AG04450 (cell line): ENCODE measurements at places on chromosomes 2 and 18.

- DNase-seq, result no peak
Measured at GRCh38 chr2:231272991-231273390, 74.6 kb downstream of the ARMC9 start.

- no peak for DNase-seq
Measured at GRCh38 chr2:124026503-124026902, 1.4 kb downstream of the CNTNAP5 start.

DNA sequence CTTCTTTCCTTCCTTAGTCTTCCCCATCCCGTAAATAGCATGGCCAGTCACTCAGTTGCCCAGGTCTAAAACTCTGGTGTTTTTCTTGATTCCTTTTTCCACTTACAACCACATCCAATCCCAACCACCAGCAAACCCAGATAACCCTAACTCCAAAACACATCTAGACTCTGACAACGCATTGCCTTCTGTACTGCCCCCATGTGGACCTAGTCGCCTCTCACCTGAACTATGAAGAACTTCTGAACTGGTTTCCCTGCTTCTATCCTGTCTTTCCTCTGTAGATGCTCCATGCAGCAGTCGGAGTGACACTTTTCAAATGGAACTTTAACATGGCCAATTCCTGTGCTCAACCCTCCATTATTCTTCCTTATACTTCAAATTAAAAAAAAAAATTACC is 26.5 kb downstream of the ST6GAL2 start:
- no peak for DNase-seq

DNA sequence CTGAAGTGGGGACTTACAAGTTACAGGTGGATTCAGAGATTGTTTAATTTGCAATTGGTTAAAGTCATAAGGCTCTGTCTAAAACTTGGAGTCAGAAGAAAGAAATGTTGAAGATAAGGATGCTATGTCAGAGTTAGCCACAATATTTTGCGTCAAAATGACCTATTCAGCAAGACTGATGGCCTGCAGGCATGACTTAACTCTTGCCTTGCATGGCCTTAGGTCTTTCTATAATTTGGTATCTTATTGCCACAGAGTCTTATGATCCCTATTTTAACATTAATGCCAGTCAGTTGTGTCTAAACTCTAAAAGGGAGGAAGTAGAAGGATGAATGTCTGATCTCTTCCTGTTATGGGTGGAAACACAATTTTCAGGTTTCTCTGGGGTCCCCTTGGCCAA is 5.2 kb upstream of the COMMD1 start:
- no peak for DNase-seq

- DNase-seq, result no peak
Measured at GRCh38 chr2:173750353-173750801, 214.8 kb downstream of the SP3 start.

- DNase-seq, result no peak
Measured at GRCh38 chr2:240463866-240464481, 28.5 kb downstream of the GPC1 start.

DNA sequence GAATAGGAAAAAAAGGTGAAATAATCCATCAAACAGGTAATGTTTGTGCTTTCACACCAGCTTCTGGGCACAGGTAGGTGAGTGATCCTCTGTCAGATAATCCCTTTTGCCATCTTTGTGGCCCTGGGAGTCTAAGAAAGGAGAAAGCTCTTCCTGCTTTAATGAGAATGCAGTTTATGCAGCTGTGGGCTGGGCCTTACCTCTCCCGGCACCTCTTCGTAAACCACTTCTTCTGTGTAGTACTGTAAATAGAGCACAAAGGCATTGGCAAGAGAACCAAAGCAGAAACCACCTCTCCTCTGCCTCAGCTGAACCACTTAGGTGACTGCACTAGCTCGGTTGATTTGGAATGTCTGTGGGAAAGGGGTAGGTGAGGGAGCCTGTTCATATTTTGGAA is 4.9 kb downstream of the NEB start:
- DNase-seq, result no peak

DNA sequence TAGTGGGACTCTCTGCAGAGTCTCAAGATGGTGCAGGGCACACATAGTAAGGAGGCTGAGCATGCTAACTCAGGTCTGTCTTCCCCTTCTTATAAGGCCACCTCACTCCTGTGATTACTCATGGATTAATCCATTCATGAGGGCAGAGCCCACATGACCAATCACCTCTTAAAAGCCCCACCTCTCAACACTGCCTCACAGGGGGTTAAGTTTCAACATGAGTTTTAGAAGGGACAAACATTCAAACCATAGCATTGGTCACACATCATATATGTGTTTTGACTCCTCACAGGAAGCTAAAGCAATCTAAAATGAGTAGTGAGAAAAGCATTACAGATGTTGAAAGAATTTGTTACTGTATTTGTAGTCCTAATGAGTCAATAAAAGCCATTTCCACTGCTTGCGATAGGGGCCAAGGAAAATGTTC is 57.5 kb downstream of the DTNA start:
- DNase-seq, result peak; percentile 77

GRCh38 chr18:60010984-60011383 is 111.2 kb downstream of the PMAIP1 start:
- no peak for DNase-seq

DNA sequence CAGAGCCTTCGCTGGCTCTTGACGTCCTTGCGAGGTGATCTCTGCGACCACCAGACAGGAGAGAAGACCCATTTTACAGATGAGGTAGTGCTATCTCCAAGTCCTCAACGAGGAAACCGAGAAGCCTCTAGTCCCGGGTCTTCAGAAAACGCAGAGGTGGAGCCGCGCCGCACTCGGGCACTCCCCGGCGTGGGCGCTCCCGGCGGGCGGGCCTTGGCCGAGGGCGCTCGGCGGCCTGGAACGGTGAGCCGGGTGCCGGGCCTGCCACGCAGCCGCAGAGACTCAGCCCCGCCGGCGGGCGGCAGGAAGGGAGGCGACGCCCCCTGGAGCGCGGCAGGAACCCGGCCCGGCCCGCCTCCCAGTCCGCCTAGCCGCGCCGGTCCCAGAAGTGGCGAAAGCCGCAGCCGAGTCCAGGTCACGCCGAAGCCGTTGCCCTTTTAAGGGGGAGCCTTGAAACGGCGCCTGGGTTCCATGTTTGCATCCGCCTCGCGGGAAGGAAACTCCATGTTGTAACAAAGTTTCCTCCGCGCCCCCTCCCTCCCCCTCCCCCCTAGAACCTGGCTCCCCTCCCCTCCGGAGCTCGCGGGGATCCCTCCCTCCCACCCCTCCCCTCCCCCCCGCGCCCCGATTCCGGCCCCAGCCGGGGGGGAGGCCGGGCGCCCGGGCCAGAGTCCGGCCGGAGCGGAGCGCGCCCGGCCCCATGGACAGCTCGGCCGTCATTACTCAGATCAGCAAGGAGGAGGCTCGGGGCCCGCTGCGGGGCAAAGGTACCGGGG is at the start of gene CTDSP1:
Gene CTDSP1 (plus strand): TSS at position 478 of the 776 bp plus-strand sequence. CDS start 223 bp downstream, at position 701.
- peak; percentile 93 for DNase-seq

DNA sequence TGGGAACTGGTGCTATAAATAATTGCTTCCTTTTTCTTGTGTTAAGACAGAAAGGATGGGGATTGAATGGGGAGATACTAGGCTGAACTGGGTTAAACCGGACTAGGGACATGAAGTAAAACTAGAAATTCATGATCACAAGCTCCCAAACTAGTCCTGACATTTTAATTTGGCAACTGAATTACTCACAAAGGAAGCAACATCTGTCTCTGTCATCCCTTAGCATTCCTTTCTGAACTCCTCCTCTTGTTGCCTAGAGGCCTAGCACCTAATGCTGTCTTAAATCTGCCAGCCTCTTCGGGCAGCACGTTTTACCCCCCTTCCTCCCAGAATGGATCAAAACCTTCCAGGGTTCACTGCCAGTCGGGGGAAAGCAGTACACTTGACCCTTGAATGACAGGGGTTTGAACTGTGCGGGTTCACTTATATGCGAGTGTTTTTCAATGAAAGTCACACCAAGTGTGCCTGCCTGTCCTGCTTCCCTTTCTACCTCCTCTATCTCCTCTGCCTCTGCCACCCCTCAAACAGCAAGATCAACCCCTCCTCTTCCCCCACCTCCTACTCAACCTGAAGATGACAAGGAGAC is 8.2 kb downstream of the KCTD1 start:
- DNase-seq, result no peak

- no peak for DNase-seq
Measured at GRCh38 chr2:240394549-240394948, 40.9 kb upstream of the GPC1 start.

GRCh38 chr18:63444580-63444979 is 22.3 kb upstream of the VPS4B start:
- no peak for DNase-seq

GRCh38 chr2:45030553-45030952 is 21.3 kb upstream of the SIX2 start:
- DNase-seq, result no peak

GRCh38 chr2:159793326-159793725 is 4.7 kb downstream of the CD302 start:
- no peak for DNase-seq

GRCh38 chr2:38522754-38523349 is 79.9 kb downstream of the HNRNPLL start:
- no peak for DNase-seq

- no peak for DNase-seq
Measured at GRCh38 chr2:134433469-134433868, 179.6 kb downstream of the MGAT5 start.

- no peak for DNase-seq
Measured at GRCh38 chr2:233693963-233694362, 1.3 kb downstream of the UGT1A6 start.

DNA sequence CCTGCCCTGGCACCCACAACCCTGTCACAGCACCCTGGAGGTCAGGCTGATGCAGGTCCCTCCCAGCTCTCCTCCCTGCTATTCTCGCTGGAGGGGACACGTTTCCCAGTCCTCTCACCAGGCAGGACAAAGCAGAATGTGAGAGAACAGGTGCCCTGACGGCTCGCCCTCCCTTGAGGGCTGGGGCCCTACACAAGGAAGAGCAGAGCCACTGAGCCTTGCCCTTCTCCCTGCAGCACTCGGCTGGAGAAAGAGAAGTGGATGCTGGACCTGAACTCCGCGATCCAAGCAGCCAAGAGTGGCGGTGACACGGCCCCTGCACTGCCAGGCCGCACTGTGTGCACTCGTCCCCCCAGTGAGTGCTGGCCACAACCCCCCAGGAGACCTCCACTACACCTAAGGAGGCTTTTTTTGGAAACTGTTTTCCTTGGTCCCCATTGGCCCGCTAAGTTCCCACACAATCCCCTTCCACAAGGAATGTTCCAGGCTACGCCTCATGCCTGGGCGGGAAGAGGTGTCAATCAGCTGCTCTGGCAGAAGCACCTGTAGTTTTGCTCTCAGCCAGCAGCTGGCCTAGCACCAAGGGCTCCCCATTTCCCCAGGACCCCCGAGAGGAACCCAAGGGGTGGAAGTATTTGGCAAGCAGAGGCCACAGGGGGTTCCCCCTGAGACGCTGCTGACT is 17.4 kb downstream of the STK25 start:
- no peak for DNase-seq

- no peak for DNase-seq
Measured at GRCh38 chr2:170485254-170486026, 229.7 kb upstream of the SP5 start.

GRCh38 chr18:55443776-55444175 is 144.2 kb downstream of the TCF4 start:
- no peak for DNase-seq

GRCh38 chr2:7400628-7401027 is 483.4 kb downstream of the RNF144A start:
- no peak for DNase-seq

- DNase-seq, result no peak
Measured at GRCh38 chr2:104889291-104889959, 35.5 kb downstream of the POU3F3 start.

DNA sequence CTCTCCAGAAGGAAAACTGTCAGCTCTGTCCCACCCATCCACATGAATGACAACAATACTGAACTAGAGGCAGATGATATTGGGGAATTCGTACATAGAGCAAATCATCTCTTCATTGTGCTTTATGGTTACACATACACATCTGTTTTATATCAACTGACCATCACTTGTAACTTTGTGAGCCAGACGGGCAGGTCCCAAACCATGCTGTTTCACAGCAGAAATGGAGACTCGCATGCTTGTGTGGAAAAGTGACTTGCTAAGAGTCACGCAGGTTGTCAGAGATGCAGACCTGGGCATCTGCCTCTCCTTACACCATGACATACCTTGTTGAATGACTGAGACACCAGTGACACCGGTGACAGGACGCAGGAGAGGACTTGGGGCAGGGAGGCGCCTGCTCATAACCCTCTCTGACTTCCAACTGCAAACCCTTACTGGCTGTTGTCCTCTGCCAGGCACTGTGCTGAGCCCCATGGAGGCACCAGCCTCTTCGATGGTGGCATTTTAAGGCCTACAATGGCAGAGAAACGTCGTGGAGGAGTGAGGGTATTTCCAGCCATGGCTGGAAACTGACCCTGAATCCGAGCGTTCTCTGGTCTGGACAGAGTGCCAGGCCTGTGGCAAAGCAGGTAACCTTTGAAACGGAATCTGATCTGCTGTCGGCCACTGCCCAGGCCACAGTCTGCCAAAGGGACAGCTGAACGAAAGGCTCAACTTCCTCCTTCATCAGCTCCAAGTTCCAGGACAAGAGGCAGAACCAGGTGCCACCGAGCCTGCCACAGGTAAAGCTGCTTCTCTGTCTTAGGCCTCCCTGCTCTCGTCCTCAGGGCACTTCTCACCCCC is 26.9 kb upstream of the ROCK2 start:
- DNase-seq, result no peak

- DNase-seq, result no peak
Measured at GRCh38 chr18:74248595-74248994, 43.2 kb downstream of the CYB5A start.

DNA sequence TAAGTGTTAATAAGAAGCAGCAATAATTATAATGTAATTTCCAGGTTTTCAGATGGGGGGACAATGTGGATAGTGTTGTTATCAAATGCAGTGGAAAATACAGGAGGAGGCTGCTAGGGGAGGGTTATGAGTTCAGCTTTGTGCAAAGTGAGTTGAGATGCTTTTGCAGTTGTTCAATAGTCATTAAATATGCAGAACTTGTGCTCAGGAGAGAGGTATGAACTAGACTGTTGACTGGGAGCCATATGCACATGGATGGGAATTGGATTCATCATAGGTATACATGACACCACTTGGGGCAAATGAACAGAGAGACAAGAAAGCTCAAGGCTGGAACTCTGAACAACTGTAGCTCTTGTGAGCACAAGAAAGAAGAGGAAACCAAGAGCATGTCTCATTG is 182.1 kb upstream of the PID1 start:
- no peak for DNase-seq

DNA sequence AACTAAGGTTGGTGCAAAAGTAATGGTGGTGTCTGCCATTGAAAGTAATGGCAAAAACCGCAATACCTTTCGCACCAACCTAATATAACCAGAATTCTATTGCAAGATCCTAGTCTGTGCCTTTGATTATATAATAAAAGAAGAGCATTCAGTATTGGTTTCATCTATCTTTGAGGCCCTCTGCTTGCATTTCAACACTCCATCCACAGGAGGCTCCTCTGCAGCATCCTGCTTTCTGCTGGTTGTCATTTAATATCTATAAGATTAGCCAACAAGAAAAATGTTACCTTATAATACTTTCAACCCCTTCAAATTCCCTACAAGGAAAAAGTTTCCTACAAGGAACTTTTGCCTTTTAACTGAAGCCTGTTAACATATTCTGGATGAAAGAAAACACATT is 139.2 kb downstream of the CDCA7 start:
- no peak for DNase-seq

- DNase-seq, result no peak
Measured at GRCh38 chr2:128390256-128390990, 71.8 kb upstream of the HS6ST1 start.

GRCh38 chr2:38158378-38159118 is 82.6 kb upstream of the CYP1B1 start:
- DNase-seq, result no peak

GRCh38 chr2:8496617-8497016 is 185.2 kb upstream of the ID2 start:
- no peak for DNase-seq

GRCh38 chr2:100248044-100248330 is 74.3 kb downstream of the LONRF2 start:
- DNase-seq, result no peak
